Heart right ventricle (tissue), 16 donors: ENCODE measurements at places on chromosomes 1 and 21. TPM values are rescaled to one million over a fixed set of nuclear protein-coding genes. Genes with fewer than 3 reads are reported as not detected.

Gene GUCA2A
- not detected for total RNA-seq

Gene SUSD4
- total RNA-seq, result 7.6 TPM

Gene SIK1
- total RNA-seq, result 9.9 TPM

DNA sequence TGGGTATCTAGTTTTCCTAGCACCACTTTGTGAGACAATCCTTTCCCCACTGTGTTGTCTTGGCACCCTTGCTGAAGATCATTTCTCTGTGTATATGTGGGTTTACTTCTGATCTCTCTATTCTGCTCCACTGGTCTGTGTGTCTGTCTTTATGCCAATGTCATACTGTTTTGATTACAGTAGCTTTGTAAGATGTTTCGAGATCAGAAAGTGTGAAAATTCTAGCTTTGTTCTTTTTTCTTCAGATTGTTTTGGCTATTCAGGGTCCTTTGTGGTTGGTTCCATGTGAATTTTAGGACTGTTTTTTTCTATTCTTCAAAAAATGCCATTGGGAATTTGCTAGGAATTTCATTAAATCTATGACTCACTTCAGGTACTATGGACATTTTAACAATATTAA lies 116.2 kb downstream of the KIF26B start:
- DNase-seq, result no peak

Gene TTF2
- total RNA-seq, result 9.9 TPM

DNA sequence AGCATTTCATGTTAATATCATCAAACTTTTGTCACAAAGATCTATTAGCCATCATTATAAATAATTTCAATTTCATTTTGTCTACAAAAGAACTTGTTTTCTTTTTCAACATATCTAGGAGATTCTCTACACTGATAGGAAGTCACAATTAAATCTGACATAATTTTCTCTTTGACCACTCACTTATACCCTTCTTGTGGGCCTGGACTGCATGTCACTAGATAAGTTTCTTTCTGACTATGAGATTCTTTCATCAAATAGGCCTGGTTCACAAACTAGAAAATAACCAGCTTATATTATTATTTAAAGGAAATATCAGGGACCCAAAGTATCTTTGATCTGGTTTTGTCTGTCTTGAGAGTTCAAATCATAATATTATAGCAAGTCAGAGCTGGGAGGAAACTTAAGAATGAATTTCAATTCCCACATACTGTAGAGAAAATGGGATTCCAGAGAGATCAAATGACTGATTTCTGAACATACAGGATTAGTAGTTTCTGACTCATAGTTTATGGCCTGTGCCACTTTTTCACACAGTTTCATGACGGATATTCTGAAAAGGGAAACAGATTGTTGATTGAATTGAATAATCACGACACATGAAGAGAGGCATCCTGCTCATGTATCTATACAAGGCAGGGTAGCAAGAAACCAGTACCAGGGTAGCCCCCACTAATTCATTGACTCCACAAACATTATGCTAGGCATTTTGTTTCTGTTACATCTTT lies 355.8 kb downstream of the GPATCH2 start:
- no peak for DNase-seq

DNA sequence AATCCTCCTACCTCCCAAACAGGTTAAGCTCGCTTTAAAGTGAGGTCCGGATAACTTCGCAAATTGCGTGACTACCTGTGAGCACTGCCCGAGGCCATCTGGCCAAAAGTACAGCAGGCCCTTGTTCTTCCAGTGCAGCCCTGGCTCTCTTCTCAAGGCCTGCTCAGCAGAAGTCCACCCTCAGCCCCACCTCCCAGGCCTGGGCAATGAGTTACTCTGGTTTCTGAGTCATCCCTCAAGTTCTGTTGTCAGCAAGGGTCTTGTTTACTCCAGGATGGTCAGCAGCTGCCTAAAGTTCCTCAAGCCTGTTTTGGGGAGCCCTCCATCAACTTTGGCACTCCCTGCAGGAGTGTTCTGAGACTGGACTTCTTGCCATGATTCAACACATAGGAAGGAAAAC lies 101.7 kb downstream of the BCAR3 start:
- DNase-seq, result peak; percentile 34

DNA sequence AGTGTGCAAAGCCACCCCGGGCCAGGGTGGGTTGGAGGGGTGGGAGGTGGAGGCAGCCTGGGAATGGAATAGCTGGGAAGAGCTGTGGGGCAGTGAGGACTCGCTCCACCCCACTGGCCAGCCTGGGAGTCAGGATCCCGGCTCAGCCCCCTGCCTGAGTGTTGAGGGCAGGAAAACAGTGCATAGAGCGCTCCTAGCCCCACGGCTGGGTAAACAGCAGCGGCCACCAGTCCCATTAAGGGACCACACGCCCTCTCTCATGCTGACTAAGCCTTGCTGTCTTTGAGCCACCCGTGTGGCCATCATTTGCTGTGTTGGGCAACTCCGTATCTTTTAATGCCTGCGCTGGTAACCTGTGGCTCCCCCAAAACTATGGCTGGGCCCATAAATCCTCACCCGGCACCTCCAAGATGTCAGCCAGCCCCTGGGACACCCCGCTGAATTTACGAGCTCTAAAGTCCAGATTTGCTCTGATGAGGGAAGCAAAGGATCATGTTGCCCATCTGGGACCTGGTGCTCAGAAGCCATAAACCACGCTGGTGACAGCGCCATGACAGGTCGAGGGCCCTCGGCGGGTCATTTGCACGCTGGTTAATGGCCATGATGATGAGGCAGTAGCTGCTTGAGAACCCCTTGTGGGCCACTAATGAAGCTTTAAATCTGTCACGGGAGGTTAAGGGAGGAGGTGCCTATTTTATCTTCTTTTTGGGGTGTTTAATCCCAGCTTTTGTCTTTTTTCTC lies 34.9 kb downstream of the SYF2 start:
- no peak for DNase-seq

- no peak for DNase-seq
Measured at GRCh38 chr21:36828891-36829515, 130.1 kb downstream of the SIM2 start.

DNA sequence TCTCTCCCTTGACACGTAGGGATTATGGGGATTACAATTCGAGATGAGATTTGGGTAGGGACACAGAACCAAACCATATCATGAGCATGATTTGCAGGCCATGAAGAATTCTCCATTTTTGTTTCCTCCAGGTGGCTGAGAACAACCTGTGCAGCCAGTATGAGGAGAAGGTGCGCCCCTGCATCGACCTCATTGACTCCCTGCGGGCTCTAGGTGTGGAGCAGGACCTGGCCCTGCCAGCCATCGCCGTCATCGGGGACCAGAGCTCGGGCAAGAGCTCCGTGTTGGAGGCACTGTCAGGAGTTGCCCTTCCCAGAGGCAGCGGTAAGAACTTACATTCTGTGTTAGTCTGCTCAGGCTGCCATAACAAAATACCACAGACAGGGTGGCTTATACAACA lies 9.7 kb downstream of the MX1 start:
- DNase-seq, result no peak

- DNase-seq, result no peak
Measured at GRCh38 chr1:115252585-115252984, 85.5 kb downstream of the NGF start.

DNA sequence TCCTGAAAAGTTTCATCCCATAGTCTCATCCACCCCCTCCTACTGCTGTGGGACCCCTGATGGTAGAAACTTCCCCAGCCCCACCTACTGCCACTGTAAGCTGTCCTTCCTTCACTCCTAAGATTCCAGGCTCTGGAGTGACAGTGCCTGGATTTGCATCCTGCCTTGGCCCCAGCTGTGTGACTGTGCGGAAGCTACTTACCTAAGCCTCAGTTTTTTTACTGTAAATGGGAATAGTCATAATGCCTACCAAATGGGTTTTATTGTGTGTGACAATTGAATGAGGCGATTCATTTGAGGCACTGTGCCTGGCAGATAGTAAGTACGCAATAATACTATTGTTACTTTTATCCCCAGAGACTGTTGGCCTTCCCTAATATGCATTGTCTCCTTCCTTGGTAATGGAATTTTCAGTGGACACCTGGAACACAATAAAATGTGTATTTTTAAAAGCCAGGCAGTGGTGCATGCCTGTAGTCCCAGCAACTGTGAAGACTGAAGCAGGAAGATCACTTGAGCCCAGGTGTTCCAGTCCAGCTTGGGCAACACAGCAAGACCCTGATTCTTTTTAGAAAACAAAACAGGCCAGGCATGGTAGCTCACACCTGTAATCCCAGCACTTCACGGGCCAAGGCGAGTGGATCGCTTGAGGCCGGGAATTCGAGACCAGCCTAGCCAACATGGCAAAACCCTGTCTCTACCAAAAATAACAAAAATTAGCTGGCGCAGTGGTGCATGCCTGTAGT lies 55.0 kb upstream of the ZNF326 start:
- DNase-seq, result no peak

DNA sequence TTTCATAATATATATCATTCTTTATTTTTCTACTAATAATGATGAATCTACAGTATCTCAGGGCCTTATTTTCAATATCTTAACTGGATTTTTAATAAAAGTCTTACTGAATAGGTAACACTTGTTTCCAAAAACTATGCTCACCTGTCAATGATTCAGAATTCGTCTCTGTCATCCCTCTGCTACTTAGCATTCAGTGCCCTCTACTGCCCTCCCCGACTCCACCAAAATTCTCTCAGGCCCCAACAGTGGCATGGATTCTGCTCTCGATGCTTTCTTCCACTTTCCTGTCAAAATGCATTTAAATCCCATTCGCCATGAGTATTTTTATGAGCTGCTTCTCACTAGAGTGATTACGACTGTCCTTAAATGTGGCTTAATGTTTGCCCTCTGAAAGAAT lies 10.5 kb upstream of the BACH1 start:
- DNase-seq, result no peak

Gene MR1
- 8.2 TPM for total RNA-seq

Gene BACE2
- total RNA-seq, result 16.2 TPM

DNA sequence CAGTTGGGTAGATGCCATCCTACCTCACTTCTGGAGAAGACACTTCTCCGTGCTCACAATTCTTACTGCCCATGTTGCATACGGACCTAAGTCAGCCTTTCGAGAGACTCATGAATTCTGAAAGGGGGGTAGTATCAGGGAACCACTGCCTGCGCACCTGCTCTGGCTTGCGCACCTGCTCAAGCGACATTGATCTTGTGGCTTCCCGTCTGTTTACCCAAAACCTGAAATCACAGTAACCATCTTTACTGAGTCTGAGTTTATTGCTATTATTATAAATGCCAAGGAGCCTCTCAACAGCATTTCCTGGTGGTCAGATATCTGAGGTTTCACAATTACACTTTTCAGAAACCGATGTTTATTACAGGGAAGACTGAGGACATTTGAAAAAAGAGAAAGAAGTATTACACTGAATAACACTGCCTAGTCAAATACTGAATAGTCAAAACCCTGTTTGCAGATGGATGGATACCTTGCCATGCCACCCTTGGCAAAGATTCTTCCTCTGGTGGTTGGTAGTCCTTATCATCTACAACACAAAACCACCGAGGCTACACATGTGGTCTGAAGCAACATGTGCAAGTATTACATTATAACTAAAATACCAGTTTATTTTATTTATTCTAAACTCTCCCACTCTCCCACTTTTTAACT lies 208.7 kb downstream of the SIPA1L2 start:
- DNase-seq, result no peak

Gene TIE1
- total RNA-seq, result 55.8 TPM

DNA sequence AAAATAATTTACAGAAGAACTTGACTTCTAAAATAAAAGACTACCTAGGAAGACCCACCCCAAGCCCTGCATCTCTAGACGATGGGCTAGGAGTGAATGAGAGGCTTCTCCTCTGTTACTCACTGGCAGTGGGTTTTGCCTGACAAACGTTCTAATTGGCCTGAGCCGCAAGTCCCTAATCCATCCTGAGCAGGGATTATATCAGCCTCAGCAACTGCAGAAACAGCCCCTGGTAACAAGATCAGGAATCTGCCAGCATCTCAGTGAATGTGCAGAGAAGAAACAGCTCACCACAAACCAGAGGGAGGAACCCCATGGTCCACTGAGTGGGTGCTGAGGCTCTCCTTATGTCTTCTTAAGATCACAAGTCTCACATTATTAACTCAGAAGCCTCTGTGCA lies 240.6 kb downstream of the BRINP2 start:
- no peak for DNase-seq

Gene USP25
- 45.8 TPM for total RNA-seq

- no peak for DNase-seq
Measured at GRCh38 chr1:184267747-184268146, 119.1 kb upstream of the C1orf21 start.

- no peak for DNase-seq
Measured at GRCh38 chr1:61013946-61014667, 68.3 kb upstream of the NFIA start.

GRCh38 chr1:11749203-11749689 lies 12.7 kb upstream of the C1orf167 start:
- DNase-seq, result peak; percentile 43

Gene CFHR1
- total RNA-seq, result not detected

- DNase-seq, result no peak
Measured at GRCh38 chr21:34807881-34808568, 139.2 kb downstream of the CLIC6 start.

Gene XCL2
- not detected for total RNA-seq

- no peak for DNase-seq
Measured at GRCh38 chr21:43859747-43860214, 5.2 kb upstream of the AGPAT3 start.

GRCh38 chr1:119254067-119254720 lies 113.7 kb upstream of the WARS2 start:
- DNase-seq, result no peak

- DNase-seq, result no peak
Measured at GRCh38 chr1:44700573-44700972, 26.1 kb downstream of the ARMH1 start.

Gene KLHDC8A
- not detected for total RNA-seq

DNA sequence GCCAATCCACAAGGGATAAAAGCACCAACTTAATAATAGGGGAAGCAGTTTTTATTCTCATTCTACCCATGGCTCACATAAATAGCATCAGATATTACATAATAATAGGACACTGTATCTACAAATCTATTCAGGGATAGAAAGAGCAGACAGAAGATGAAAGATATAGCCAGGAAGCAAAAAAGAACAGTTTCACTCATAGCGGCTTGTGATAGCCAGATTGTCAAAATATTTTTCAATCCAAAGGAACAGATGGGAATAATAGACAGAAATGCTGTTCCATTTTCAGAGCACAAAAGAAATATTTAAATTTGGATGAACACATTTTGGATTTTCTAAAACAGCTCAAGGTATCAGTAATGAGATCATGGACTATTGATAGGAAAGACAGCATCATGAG lies 232.5 kb upstream of the GREM2 start:
- no peak for DNase-seq

- no peak for DNase-seq
Measured at GRCh38 chr1:12150456-12151200, 16.2 kb upstream of the TNFRSF1B start.

DNA sequence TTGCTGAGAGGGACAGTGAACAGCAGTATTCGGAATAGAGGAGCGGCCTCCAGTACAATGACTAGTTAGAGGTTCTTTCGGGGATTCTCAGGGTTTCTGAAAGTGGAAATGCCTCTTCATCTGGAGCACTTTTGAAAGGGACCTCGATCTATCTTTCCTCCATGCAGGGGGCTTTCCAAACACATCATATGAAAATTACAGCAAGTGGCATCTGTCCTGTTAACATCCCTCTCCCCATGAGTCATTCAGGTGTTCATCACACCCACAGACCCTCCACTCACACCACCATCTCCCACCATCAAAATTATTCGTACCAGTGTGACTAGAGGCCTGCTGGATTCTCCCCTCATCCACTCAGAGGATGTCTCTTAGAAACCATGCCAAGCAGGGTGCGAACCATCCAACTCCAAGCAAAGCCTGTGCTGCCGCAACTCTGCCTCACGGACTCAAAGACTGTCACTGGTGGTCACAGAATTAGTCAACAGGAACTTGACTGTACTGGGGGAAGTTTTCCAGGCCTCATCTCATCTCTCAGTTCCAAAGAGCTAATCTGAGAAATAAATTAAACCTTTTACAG lies 211.1 kb downstream of the MRPL39 start:
- DNase-seq, result no peak

Gene MTF2
- total RNA-seq, result 9.3 TPM
